Stimulated activated CD4-positive, alpha-beta T cell treated with anti-CD3 and anti-CD28 coated beads, Interleukin-2, amount 100 ng/mL, for 48 hours (primary cell): ENCODE measurements at places on chromosomes 1 and 21.

GRCh38 chr1:41887365-41887764 lies 31.4 kb downstream of the HIVEP3 start:
- DNase-seq: no peak

GRCh38 chr21:35291973-35292627 lies 243.0 kb upstream of the RUNX1 start:
- DNase-seq: no peak

DNA sequence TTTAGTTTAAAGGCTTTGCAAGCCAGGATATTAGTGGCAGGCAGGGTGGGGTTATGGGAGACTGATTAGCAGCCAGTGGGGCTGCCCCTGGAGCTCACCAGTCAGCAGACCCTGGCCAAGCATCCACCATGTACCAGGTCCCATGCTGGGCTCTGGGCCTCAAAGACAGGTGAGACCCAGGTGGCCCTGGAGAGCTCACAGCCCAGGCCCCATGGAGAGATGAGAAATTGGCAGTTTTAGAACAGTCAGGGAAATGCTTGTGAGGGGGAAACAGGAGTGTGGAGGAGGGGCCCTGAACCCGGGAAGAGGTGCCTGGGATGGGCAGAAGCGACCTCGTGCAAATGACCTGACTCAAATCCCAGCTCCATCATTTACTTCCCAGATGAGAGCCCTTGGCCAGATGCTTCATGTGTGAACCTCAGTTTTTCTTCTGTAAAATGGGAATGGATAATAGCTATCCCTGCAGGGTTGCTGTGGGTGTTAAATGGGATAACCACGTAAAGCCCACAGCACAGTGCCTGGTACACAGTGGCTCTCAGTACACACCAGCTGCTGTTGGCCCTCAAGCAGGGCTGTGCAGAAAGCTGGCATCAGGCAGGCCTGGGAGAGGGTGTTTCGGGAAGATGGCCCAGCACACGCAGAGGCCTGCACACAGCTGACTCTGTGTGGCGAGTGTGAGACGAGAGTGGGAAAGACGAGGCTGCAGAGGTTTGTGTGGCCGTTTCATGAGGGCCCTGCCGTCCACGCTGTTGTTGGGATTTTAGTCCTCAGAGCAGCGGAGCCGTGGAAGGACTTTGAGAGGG lies 518.5 kb downstream of the PTPRU start:
- DNase-seq: no peak

DNA sequence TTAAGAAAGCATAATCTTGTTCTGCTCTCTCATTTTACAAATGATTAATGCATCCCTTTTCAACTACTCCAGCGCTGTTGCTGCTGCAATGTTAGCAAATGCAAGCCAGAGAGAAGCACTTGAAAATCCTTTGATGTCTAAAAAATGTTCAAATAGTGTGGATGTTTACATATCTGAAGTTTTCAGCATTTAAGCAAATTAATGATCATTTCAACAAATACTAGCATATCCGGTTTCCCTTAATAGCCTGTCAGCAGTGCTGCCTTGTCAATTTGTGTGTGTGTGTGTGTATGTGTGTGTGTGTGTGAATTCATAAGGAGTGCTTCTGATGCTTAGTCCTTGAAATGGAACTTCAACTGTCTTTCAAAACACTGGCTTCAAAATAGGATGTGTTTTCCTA lies 48.1 kb upstream of the WNT2B start:
- no peak for DNase-seq

DNA sequence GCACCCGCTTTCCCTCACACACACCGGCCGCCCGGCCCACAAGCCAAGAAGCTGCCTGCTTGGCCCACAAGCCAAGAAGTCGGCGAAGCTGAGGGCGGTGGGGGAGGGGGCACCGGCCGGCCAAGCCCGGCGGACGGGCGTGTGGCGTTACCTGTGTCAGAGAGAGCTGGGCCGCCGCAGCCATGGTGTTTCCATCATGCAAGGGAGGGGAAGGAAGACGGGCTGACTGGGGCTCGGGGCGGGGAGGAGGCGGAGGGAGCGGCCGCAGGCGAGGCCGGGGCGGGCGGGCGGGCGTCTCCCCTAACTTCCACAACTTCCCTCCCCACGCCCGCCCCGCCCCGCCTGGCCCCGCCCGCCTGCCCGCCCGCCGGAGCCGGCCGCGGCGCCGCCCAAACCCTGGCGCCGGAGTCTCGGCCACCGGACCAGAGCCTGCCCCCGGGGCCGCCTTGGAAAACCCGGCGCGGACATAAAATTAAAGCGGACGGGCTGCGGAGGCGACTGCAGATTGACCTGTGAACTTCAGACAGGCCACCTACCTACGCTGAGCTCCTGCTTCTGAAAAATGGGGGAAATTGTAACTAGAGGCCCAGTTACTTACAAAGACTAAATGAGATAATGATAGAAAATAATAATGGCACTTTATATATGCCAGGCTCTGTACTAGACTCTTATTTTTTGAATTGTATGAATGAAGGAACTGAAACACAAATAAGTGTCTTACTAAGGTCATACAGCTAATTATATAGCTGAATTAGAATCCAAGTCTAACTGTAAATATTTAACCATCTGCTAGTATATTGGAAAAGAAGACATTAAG lies at the start of gene EPS15:
Gene EPS15, minus strand, starts transcription at position 219 of the 817 bp plus-strand sequence. Its CDS starts 35 bp downstream, at position 184.
- DNase-seq: peak; percentile 81
